ENCODE measurements at places on chromosomes 3 and 15. TPM values are rescaled to one million over a fixed set of nuclear protein-coding genes. Genes with fewer than 3 reads are reported as not detected.

DNA sequence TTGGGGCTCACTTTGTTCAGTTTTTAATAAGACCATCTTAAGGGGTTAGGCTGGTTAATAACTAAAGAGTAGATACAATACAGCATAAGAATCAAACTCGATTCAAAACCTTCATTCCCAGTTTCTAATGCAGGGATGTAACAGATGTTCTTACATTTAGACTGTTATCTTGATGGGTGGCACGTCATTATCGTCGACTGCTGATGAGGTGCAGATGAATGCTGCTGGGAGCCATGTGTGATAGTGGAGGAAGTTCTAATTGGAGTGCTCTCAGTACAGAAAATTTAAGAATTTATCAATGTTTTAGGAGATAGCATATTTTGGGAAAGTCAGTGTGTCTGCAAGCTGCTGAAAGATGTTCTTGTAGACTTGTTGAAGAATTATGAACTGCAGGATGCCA is 331.5 kb downstream of the PTPRG start:
- no peak for DNase-seq

The C3orf70 gene
- 0.42 TPM for total RNA-seq

The IL16 gene
- total RNA-seq = not detected

DNA sequence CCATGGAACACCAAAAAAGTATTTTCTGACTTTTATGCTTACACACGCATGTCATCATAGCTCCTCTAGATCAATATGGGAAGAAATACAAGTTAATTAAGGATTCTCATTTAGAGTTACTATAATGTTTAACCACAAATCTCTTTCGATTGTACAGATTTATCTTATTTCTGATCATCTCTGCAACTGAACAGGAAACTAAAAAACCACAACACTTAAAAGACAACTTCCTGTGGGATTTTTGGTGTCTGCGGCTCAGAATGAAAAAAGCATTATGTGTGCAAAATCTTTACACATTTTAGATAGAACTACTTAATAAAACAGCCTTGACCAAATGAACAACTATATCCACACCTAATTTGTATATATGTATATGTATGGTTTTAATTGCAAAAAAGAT is 3.0 kb upstream of the TJP1 start:
- DNase-seq = no peak

GRCh38 chr3:180277041-180277440 is 240.3 kb upstream of the PEX5L start:
- no peak for DNase-seq

GRCh38 chr3:182711261-182711683 is 82.0 kb upstream of the ATP11B start:
- no peak for DNase-seq

The DNASE1L3 gene
- 0.39 TPM for total RNA-seq

The CFAP91 gene
- total RNA-seq = 0.53 TPM

Measured in cardiac muscle cell (in vitro differentiated cells and primary cell).